ENCODE measurements at places on chromosomes 6 and 20.

DNA sequence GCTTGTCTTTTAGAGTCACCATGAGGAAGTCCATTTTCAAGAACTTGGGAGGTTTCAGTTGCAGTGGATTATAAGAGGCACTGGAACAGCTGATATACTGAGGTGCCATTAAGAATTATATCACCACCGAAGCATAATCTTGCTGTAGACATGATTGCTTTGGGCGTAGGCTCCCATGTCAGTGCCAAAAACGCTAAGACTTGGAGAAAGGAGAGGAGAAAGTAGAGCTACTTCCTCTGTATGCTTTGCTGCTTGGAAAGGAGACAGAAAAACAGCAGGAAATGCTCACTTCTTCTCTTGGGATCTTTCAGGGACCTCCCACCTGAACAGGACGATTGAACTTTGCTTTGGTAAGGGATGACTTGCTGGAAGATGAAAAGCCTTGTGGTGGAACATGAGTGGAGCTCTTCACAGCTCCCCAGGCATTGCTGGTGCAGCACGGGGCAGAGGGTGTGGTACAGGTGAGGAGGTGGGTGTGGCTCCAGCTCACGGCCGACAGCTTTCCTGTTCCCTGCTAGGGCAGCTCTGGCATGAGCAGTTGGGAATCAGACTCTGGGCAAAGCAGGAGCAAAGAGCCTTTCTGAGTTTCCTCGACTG is 190.4 kb upstream of the JAG1 start:
- DNase-seq: no peak

DNA sequence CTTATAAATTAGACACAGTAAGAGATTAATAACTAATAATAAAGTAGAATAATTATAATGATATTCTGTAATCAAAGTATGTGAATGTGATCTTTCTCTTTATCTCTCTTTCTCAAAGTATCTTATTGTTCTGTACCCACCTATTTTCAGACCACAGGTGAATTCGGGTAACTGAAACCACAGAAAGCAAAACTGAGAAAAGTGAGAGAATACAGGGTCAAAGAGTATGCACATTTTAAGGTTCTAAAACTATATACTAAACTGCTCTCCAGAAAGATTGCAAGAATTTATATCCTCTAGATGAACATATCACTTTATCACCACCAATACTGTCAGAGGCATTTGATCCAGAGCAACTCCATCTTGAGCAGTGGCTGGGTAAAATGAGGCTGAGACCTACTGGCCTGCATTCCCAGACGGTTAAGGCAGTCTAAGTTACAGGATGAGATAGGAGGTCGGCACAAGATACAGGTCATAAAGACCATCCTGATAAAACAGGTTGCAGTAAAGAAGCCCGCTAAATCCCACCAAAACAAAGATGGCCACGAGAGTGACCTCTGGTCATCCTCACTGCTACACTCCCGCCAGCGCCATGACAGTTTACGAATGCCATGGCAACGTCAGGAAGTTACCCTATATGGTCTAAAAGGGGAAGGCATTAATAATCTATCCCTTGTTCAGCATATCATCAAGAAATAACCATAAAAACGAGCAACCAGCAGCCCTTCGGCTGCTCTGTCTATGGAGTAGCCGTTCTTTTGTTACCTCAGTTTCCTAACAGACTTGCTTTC is 211.3 kb downstream of the PTPRT start:
- no peak for DNase-seq

DNA sequence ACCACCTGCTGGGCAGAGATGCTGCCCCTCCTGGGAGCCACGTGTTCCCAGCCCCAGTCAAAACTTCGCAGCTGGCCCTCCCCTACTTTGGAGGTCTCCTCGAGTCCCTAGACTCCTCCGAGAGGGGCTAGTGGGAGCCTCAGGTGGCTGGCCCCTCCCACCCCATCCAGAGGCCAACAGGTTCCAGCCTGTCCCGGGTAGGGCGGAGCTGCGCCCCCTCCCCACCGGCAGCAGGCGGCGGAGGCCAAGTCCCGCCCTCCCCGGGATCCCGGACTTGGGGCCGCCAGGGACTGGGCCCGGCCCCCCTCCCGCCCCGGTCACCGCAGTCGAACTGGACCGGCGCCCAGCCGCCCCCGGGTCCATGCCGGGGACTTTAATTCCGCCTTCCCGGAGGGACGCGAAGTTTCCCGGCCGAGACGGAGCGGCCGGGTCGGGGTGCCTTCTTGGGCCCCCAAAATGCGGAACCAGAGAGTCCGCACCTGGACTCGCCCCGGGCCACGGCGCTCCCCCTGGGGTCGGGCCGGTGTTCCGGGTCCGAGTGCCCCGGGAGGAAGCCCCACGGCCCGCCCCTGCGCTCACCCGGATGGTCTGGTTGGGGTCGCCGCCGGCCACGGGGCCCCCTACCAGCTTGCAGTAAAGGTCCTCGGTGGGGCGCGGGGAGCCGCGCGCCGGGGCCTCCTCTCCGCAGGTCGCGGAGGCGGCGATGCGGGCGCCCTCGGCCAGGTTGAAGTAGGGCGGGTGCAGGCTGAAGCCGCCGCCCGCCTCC is 559 bp downstream of the LAMA5 start:
- DNase-seq: no peak

DNA sequence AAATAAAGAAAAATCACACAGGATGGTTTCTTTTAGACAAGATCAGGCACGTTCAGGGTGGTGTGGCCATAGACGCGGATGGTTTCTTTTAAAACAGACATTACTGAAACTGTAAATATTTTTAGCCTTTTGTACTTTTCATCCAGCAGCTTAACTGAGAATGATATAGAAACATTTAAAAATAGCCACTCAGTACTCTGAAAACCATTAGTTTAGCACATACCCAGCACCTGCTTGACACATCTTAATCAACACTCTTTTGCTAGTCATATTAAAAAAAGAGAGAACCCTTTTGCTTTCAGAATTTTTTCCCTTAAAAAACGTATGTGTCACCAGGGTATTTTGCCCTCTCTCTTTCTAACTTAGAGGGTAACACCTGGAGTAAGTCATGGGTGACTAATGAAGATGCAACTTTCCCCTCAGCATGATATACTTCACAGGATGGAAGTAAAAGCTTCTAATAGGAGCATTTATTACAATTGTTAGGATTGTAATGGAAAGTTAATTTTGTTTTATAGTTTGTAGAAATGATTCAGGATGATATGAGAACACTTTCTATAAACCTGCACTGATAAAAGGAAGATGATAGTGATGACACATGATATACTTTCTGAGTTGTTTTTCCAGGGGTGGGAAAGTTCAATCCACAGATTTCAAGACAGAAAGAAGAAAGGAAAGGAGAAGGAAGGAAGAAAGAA is 45.2 kb downstream of the BACH2 start:
- no peak for DNase-seq

DNA sequence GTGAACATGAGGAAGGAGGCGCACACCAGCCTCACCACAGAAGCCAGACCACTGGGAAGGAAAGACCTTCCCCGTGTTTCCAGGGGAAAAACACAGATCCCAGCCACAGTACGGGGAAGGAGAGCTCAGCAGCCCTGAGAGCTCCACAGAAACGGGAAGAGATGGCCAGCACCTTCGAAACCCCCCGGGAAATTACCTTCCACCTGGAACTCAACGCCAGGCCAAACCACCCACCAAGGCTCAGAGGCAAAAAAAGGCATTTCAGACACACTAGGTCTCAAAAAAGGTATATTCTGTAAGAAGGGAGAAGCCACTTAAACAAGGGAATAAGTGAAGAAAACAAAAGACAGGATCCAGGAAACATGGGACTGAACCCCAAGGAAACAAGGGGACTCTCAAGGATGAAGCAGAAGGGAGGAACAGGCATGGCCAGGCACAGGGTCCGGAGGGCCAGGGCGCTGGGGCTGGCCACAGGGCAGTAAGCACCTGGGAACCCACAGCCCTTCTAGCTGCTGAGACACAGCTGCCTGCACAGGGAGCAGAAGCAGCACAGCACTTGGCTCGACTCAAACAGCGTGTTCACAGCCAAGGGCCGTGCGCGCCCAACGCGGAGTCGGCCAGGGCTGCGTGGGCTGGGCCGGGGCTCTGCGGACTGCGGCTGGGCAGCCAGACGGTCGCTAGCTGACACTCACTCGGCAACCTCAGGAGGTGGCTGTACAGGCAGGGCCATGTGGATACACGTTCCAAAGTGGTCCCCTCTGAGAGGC is 44.6 kb downstream of the TAF4 start:
- DNase-seq: no peak

All from GM18507 (cell line).